ENCODE measurements at places on chromosomes 5 and 9. TPM values are rescaled to one million over a fixed set of nuclear protein-coding genes. Genes with fewer than 3 reads are reported as not detected.

Gene POC5
- total RNA-seq, result 12.5 TPM

Gene GAPT
- not detected for total RNA-seq

Gene TENT4A
- 20.3 TPM for total RNA-seq

Gene SNCB
- 0.96 TPM for total RNA-seq

Gene CAST
- total RNA-seq, result 183 TPM
